ENCODE measurements at places on chromosomes 5 and 9.

DNA sequence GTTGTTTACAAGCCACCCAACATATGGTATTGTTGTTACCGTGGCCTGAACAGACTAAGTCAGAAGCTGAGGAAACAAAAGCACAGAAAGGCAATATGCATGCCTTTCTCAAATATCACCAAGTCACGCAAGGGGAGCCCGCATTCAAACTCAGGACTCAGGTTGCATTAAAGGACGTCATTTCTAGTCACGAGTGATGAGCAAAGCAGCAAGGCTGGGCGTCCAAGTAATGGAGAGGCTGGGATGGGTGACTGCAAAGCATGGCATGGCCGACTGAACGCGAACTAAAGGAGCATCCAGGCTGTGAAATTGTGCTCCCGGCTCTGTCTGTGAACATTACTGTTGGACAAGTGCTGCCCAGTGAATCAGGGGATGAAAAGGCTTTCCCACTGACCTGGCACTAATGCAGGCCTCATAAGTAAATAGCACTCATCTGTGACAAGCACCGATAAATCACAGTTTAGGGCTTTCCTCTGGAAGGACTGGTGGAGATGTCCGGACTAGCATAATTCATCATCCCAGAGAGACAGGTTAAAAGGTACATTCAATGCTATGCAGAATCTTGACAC, 202.8 kb downstream of the SPOCK1 start:
- DNase-seq: no peak

GRCh38 chr9:109452761-109453160, 45.3 kb downstream of the PTPN3 start:
- no peak for DNase-seq

- DNase-seq: no peak
Observed at GRCh38 chr5:178306430-178307225, 74.0 kb upstream of the PHYKPL start.

- no peak for DNase-seq
Observed at GRCh38 chr9:90783964-90784363, 17.7 kb upstream of the SYK start.

DNA sequence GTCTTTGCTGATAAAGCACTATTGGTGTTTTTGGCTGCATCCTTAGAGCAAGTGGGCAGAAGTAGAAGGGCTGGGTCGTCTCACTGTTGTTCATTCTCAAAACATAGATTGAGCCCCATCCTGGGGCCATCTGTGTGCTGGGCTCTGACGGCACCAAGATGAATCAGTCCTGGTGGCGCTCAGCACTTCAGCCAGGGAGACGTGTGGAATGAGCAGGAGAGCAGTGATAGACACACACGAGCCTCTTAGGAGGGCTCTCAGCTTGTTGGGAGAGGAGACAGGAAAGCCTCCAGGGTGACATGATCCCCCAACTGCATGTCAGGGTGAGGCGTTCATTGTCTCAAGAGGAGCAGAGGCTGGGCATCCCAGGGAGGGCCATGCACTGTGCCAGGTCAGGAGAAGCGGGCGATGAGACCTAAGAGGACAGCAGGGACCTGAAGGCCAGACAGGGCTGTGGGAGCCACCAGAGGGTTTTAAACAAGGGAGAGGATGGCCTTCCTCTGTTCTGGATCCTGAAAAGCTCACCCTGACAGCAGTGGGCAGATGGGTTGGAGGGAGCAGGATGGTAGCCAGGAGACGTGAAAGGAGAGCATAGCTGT, 115.8 kb downstream of the DAB2IP start:
- peak; percentile 8 for DNase-seq

DNA sequence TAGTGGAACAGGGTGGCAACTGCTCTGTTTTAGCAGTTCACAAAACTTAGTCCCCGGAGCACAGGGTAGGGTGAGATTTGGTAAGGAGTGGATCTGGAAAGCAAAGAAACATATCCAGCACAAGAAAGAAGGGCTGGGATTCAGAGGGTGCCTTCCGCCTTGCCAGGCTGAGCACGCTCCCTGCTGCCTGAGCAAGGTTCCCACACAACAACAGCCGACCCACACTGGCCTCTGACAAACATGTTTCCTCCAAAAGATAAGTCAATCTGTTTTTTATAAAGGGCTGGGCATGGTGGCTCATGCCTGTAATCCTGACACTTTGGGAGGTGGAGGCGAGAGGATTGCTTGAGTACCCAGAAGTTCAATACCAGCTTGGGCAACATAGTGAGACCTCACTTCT, 45.8 kb downstream of the RAB3C start:
- DNase-seq: no peak

GRCh38 chr5:163379298-163380155, 57.9 kb upstream of the CCNG1 start:
- DNase-seq: no peak

DNA sequence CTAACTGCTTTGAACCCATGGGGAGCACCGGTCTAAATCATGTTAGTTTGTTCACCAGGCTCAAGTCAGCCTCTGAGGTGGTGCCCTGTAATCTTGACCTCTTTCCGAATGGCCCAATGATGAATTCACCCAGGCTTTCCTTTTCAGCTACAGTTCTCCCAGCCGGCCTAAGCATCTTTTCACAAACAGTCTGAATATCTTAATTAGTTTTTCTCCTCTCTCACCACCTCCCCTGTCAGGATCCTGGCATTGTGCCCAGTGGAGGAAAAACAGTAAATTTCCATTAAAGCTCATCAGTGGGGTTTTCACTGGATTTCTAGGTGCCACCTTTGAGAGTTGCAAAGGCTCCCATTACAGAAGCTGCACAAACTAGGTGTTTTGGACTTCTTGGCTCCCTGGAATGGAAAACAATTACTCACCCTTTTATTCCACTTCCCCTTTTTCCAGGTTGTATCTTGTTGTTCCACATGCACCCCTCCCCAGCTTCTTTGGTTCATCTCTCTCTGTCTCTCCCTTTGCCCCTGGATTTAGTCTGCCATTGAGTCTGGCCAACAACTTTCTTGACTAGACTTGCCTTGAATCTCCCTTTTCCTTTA, 69.4 kb upstream of the ADAMTSL1 start:
- no peak for DNase-seq

- DNase-seq: no peak
Observed at GRCh38 chr9:69743930-69744329, 15.9 kb downstream of the PTAR1 start.

DNA sequence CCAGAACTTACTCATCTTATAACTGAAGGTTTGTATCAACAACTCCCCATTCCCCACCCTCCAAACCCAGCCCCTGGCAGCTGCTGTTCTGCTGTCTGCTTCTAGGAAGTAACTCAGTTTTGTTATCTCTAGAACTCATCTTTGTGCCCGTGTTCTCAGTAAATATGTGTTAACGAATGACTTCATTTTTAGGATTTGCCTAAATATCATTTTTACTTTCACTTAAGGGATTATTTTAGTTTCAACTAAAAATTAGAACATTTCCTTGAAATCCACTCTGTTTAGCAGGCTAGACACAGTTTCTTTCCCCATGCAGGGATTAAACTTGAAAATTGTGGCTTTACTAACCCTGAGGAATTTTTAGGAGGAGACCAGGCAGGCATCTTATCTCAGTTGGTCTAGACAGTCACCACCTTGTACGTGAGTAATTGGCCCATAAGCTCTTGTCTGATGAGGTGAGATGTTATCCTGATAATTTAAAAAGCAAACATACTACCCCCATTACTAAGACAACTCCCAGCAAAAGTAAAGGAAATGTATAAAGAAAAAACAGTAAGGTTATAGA, 68.2 kb upstream of the TNFAIP8 start:
- no peak for DNase-seq

DNA sequence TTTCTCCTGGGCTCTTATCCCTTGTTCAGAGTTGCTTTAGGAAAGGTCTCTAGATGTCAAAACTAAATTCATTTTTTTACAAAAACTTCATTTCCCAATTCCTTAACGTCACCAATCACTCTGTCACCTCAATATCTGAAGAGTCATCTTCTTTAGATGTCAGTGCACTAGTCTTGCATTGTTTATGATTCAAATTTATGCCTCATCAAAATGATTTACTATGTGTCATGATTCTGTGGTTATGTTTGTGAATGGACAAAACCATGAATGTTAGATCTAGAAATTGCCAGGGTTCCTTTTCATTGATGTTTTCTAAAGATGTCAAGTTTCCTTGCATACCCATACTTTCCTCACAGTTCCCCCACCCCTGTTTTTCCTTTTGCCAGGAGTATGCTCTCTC, 21.5 kb downstream of the CWC27 start:
- no peak for DNase-seq

DNA sequence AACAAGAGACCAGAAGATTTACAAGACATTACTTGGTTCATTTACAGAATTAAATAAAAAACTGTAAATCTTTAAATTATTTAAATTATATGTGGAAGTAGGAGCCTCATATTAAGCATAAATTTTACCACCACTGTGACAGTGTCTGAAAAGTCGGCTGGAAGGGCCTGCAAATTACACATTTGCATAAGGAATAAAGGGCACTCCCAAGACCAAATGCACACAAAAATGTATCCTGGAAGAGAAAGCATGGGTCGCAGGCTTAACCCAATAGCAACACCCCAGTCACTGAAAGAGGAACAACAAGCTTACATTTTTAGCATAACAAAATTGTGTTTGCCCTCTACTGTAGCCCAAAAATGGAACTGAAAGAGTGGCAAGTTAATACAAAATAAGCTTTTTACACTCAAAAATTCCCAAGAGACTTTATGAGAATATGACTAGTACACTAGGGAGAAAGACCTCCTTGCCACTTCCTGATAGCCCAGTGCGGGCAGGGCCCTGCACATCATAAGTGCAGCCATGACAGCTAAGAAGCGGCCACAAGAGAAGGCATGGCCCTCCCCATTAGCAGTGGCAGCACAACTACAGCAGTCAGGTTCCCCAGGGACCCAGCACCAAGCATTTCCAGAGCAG, 482.0 kb downstream of the DTWD2 start:
- no peak for DNase-seq
